ENCODE measurements at places on chromosomes 2 and 18. TPM values are rescaled to one million over a fixed set of nuclear protein-coding genes. Genes with fewer than 3 reads are reported as not detected.

LYPD6B gene
- total RNA-seq: not detected

FTCDNL1 gene
- 3.0 TPM for total RNA-seq

NCKAP5 gene
- 4.3 TPM for total RNA-seq

DARS1 gene
- 67.3 TPM for total RNA-seq

PCARE gene
- total RNA-seq: 0.51 TPM

CCDC141 gene
- 116 TPM for total RNA-seq

MEP1B gene
- total RNA-seq: not detected

CRACDL gene
- total RNA-seq: 3.9 TPM

LIMS2 gene
- 260 TPM for total RNA-seq

CETN1 gene
- not detected for total RNA-seq

SPC25 gene
- 0.60 TPM for total RNA-seq

SERPINB2 gene
- not detected for total RNA-seq

SLC19A3 gene
- 4.5 TPM for total RNA-seq

EPB41L3 gene
- 10.5 TPM for total RNA-seq

ACTR3 gene
- total RNA-seq: 115 TPM

CCL20 gene
- not detected for total RNA-seq

MAP2 gene
- total RNA-seq: 4.1 TPM

ZSWIM2 gene
- total RNA-seq: not detected

Data from Right ventricle myocardium inferior (tissue), 1 donor.